Stimulated activated CD4-positive, alpha-beta T cell treated with anti-CD3 and anti-CD28 coated beads, TNF-alpha, amount 100 ng/mL, for 48 hours (primary cell): ENCODE measurements at places on chromosomes 1 and 21.

- DNase-seq: no peak
These were observed 24.0 kb downstream of the WDR4 start for GRCh38 chr21:42855171-42855936.

- no peak for DNase-seq
These were observed 4.8 kb upstream of the LAPTM5 start for GRCh38 chr1:30762152-30762929.

DNA sequence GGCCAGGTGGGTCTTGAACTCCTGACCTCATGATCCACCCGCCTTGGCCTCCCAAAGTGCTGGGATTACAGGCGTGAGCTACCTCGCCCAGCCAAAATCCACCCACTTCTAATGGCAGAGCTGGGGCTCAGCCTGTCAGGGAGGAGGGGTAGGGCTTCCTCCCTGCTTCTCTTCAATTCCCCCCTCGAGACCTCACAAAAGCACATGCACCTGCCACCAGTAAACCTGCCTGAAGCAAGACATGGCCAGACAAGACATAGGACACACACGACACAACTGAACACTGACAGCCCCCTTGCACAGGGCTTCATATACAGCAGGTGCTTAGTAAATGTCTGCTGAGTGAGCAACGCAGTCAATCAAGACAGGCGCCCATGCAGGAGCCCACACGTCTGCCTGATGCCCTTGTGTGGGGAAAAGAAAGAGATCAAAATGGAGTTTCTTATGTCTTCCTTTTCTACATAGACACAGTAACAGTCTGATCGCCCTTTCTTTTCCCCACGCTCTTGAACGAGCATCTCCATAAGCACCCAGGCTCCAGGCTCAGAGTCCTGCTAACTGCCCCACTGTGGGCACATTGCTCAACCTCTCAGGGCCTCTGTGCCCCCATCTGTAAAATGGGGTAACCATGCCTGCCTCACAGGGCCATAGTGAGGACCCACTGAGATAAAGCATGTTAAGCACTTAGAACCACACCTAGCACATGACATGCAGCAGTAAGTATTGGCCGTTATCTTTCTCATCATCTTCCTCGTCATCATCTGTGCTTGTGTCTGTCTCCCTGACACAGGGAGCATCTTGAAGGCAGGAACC lies 8.8 kb downstream of the SDC3 start:
- DNase-seq: no peak

DNA sequence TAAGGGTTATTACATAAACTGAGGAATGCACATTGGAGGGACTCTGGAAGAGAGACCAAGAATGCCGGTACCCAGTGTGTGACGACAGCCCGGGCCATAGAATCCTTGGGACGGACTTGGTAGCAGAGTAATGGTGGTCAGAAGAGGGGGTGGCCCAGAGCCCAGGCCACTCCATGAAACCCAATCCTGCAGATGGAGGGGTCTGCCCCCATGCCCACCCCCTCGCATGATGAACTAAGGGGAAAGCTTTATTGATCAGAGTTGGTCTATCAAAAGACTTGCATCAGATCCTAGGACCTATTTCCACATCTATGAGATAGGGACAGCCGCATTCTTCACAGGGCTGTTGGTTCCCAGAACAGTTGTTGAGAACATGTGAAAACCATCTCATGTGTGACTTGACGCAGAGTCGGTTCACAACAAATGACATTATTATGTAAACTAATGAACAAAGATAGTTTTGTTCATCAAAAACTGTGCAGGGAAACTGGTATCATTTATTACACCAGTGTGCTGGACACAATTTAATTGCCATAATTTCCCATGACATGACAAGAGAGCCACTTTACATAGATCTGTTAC lies 21.5 kb upstream of the SDC3 start:
- DNase-seq: no peak

- no peak for DNase-seq
These were observed 43.1 kb downstream of the WARS2 start for GRCh38 chr1:119097380-119097779.

GRCh38 chr1:111361761-111362160 lies 65.8 kb downstream of the OVGP1 start:
- DNase-seq: no peak

DNA sequence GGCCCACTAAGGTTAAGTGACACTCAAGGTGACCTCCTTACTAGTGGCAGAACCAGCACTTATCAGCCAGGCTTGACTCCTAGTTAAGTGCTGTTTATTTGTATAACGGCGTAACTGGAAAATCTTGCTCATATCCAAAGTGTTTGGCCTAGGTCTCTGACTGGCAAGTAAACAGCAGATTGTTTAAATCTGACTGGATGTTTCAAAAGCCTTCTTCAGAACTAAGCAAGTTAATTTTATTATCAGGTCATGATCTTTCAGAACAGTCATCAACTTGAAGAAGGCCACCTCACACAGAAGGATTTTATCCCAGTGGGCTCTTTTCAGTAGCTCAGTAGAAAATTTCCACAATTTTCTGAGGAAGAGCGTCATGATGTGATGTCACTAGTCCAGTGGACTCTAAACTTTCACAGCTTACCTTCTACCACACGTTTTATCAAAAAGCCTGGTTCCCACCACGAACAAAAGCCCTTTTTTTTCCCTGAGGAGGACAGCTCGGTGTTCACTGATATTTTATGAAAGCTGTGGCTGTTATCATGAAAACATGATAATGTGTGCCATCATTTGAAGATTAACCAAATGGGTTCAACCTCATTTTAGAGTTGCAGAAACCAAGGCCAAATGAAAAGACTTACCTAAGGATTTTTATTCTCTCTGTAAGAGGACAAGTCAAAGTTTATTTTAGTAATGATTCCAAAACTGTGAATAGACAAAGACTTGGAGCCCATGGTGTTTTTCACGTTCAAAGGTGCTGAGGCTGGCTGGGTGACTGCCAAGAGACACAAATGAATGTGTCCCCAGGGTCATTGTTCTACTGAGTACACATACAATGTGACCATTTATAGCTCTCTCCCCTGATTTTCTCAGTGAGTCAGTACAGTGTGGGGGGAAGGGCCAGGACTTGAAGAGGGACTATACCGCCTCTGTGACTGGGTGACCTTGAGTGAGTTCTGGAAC lies 9.1 kb downstream of the SGIP1 start:
- no peak for DNase-seq

DNA sequence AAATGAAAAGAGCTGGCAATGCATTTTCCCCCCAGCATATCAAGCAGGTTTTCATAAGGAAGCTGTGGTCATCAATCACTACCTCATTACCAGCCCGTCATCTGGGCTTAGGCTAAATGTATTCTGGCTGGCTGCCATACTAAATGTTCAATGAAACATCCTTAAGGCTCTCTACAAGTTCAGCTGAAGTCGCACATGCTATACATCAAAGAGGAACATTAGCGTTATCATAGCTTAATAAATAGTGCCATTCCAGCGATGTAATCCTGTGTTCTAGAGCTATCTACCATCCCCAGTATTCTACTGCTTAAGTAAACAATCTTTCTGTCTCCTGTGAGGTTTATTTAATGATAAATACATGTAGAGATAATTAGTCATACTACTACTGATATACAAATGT lies 288.8 kb downstream of the DPYD start:
- DNase-seq: no peak

DNA sequence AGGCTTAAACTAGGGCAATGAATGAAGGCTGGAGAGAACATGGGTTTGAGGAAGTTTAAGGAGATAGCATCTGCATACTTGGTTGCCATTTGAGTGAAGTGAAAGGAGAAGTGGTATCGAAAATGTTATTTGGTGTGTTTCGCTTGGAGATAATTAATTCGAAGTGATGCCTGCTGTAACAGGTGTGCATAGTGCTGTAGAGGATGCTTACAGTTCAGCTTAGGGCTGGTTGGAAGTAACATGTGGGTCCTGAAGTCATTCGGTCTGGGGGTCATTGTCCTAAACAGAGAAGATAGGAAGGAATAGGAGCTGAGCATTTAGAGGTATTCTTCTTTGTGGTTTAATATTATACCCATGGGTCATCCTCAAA lies 301 bp upstream of the NUDT17 start:
- no peak for DNase-seq

- no peak for DNase-seq
These were observed 102.0 kb downstream of the PTPN14 start for GRCh38 chr1:214449371-214449770.
